Tracheal epithelial cell (primary cell): ENCODE measurements at places on chromosomes 11 and 22. TPM values are rescaled to one million over a fixed set of nuclear protein-coding genes. Genes with fewer than 3 reads are reported as not detected.

C11orf65 gene
- total RNA-seq = 0.43 and 1.2 TPM in 2 replicates

MPZL3 gene
- total RNA-seq = 28.2 and 34.3 TPM in 2 replicates

PANX2 gene
- under 0.01 and 0.48 TPM in 2 replicates for total RNA-seq

OR4A47 gene
- not detected in 2 replicates for total RNA-seq

BTG4 gene
- total RNA-seq = 0.48 TPM in 1 of 2 replicates, not detected in the other

OR4C12 gene
- total RNA-seq = not detected in 2 replicates

SEPTIN5 gene
- 4.7 and 26.5 TPM in 2 replicates for total RNA-seq
